ENCODE measurements at places on chromosomes 6 and 20. TPM values are rescaled to one million over a fixed set of nuclear protein-coding genes. Genes with fewer than 3 reads are reported as not detected.

DNA sequence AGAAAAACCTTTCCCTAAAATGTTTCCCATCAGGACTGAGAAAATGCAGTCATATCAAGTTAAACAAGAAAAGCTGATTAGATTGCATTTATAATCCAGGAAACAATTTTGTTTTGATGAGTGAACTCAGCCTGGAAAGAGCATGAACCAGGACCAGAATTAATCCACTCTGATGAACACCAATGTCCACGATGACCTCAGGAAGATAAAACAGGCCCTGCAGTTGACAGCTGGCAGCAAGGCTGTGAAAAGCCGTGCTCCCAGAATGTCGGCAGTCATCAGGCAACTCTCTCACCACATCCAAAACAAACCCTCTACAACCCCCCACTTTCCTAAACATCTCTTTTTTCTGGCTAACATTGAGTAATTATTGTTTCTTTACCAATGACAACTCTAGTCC lies 74.0 kb upstream of the PROKR2 start:
- no peak for DNase-seq
- no peaks in the 10 kb centered on the region for H3K27me3 ChIP-seq
- no peaks in the 10 kb centered on the region for H3K36me3 ChIP-seq
- no peaks in the 10 kb centered on the region for H3K4me1 ChIP-seq
- no peak overlapping the region for H3K27ac ChIP-seq

DNA sequence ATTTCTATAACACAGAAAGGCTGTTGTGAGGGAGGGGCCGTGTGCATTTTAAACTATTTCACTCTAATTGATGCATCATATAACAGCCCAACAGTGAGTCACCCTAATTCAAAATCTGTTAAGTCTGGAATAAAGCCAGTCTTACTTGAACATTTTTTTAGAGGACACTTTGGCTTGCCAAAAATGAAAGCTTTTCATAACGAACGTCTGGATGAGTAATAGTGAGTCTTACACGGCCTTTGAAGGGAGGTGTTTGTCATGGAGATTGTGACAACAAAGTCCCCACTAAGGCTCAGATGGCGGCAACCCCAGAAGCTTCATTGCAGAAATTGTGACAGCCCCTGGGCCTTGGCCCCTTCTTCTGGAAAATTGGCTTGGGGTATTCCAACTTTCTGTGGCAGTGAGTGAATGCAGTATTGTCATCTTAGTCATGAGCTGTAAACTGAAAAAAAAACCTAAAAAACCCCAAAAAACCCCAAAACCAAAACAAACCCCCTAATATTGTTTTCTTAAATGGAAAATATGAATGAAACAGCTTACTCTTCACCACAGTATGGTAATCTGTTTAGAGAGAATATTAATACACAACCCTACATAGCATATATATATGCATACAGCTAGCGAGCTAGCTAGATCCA lies 92.6 kb upstream of the CLDN20 start:
- H3K36me3 ChIP-seq: no peaks in the 10 kb centered on the region
- H3K4me3 ChIP-seq: no peak overlapping the region
- no peaks in the 10 kb centered on the region for H3K4me1 ChIP-seq
- H3K27ac ChIP-seq: no peak overlapping the region
- peak; percentile 29 for DNase-seq
- no peaks in the 10 kb centered on the region for H3K27me3 ChIP-seq

Gene RNASET2
- polyA plus RNA-seq: 78.5 TPM

DNA sequence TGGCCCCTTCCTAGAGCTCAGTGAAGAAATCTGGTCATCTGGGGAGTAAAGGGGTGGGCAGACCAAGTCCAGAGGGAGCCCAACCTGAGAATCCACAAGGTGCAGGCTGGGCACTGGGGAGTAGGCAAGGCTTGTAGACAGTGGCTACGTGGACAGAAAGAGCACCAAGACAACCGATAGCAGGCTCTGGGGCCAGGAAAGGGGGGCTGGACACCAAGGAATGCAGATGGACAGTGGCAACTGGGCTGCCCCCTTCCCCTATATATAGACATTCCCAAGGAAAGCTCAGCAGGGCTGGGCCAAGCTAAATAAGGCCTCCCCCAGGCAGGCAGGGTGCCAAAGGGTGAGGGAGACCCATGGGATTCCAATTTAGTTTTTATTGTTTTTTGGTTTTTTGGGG lies 1.5 kb upstream of the TNNC2 start:
- no peak for DNase-seq
- H3K4me3 ChIP-seq: no peak overlapping the region
- H3K27me3 ChIP-seq: peaks cover 8% of the 10 kb centered on the region
- no peaks in the 10 kb centered on the region for H3K36me3 ChIP-seq
- no peaks in the 10 kb centered on the region for H3K4me1 ChIP-seq
- H3K27ac ChIP-seq: no peak overlapping the region

DNA sequence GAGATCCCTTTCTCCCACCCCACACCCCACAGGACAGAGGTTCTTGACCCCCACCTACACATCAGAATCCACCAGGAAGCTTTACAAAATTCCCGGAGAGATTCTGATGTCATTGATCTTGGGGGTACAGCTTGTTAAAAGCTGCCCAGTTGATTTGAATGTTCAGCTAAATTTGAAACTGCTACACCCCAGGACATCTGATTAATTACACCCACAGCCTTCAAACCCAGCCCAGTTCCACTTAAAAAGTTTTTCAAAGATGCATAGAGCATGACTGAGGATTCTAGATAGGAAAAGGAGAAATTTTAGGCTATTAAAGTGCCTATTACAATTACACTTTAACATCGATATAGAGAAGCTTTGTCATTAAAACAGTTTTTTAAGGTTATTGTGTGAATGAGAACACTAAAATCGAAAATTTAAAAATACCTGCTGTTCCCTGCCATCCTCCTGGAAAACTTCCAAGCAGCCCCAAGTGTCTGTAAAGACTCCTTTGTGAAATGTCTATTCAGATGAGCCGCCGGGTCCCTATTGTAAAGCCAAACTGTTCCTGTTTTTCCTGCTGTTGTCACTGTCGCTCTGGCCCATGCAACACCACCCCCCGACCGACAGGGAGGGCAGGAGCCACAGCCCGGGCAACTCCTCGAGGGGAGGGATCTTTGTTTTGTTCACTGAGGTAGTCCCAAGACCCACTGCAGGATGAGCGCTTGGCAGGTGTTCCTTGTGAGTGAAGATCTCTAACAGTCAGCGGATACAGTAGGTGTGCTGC lies 132.5 kb upstream of the PHACTR3 start:
- no peak overlapping the region for H3K27ac ChIP-seq
- no peak for DNase-seq
- no peaks in the 10 kb centered on the region for H3K36me3 ChIP-seq
- H3K27me3 ChIP-seq: peaks cover 2% of the 10 kb centered on the region

Gene IL20RA
- polyA plus RNA-seq: 3.0 TPM

DNA sequence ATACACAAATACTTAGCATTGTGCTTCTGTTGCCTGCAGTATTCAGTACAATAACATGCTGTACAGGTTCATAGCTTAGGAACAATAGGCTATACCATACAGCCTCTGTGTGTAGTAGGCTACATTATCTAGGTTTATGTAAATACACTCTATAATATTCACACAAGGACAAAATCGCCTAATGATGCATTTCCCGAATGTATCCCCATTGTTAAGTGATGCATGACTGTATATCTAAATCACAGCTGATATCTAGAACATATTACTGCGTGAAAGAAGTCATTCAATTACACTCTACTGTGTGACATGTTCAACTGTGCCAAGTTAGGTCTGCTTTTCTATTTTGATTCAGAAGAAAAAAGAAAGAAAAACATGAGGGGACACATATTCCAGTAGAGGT lies 633.5 kb downstream of the RFPL4B start:
- DNase-seq: no peak
- H3K27ac ChIP-seq: no peak overlapping the region
- no peaks in the 10 kb centered on the region for H3K4me1 ChIP-seq
- no peak overlapping the region for H3K4me3 ChIP-seq
- H3K27me3 ChIP-seq: no peaks in the 10 kb centered on the region

Gene SLC12A5
- not detected for polyA plus RNA-seq

- H3K36me3 ChIP-seq: no peaks in the 10 kb centered on the region
- H3K4me3 ChIP-seq: no peak overlapping the region
- H3K27me3 ChIP-seq: no peaks in the 10 kb centered on the region
These were observed 64.9 kb downstream of the C6orf58 start for GRCh38 chr6:127641905-127642304.

DNA sequence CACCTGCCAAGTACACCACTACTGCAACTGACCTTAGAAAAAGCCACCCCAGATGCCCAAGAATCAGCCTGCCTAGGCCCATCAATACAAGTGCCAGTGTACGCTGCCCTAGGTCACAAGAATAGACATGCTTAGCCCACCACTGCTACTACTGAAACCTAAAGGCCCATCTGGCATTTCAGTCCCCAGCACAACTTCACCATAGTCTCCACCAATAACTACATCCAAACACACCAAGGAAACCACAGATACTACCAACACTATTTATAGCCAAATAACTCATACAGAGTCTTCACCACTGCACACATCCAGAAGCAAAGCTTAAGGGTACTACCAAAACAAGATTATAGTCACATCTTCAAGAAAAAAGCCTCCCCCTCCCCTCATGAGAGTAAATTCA lies 28.2 kb downstream of the TREML4 start:
- H3K27me3 ChIP-seq: peaks cover 6% of the 10 kb centered on the region
- DNase-seq: no peak
- no peak overlapping the region for H3K27ac ChIP-seq
- H3K36me3 ChIP-seq: no peaks in the 10 kb centered on the region
- no peaks in the 10 kb centered on the region for H3K4me1 ChIP-seq
- no peak overlapping the region for H3K4me3 ChIP-seq

Gene DEFB124
- polyA plus RNA-seq: not detected

- no peaks in the 10 kb centered on the region for H3K27me3 ChIP-seq
- no peaks in the 10 kb centered on the region for H3K4me1 ChIP-seq
- H3K27ac ChIP-seq: no peak overlapping the region
- no peak overlapping the region for H3K4me3 ChIP-seq
- no peak for DNase-seq
- H3K36me3 ChIP-seq: no peaks in the 10 kb centered on the region
These were observed 140.9 kb downstream of the LPA start for GRCh38 chr6:160523223-160523622.

Gene BCAS1
- polyA plus RNA-seq: 43.2 TPM

DNA sequence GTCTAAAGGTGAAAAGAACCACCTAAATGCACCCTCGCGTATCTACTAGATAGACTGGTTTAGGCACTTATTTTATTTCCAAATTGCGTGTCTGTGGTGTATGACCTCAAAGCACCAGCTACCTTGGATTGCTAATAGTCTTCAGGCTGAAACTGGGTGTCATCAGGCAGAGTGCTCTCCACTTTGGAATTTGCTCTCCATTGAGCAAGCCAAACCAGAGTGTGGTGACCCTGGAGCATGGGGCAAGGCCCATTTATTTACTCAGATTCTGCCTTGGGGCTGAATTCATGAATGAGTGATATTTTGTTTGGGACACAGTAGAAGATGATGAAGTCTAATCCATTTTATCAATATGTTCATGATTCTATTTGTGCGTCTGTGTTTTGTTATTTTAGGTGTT lies 812.8 kb upstream of the SLC35B3 start:
- no peaks in the 10 kb centered on the region for H3K4me1 ChIP-seq
- no peaks in the 10 kb centered on the region for H3K27me3 ChIP-seq
- DNase-seq: no peak
- no peak overlapping the region for H3K4me3 ChIP-seq
- H3K27ac ChIP-seq: no peak overlapping the region

GRCh38 chr6:38160831-38161230 lies 341.3 kb downstream of the ZFAND3 start:
- H3K4me1 ChIP-seq: peaks cover 4% of the 10 kb centered on the region
- DNase-seq: no peak
- no peaks in the 10 kb centered on the region for H3K27me3 ChIP-seq
- H3K27ac ChIP-seq: no peak overlapping the region
- no peaks in the 10 kb centered on the region for H3K36me3 ChIP-seq

DNA sequence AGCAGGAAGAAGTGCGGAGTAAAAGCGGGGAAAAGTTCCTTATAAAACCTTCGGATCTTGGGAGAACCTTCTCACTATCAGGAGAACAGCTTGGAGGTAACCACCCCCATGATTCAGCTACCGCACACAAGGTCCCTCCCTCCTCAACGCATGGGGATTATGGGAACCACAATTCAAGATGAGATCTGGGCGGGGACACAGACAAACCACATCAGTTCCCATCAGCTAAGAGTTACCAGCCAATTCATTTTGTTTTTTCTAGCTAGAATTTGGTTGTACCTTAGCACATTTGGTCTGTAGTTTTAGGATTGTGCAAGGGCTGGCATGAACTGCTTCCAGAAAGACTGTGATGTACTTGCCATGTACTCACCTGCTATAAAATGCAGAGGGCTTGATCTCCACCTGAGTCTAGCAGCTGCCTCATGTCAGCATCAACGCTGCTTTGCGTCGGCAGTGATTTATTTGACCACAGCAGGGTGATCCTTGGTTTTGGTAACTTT lies 94.7 kb upstream of the SLC2A12 start:
- H3K27me3 ChIP-seq: no peaks in the 10 kb centered on the region
- no peaks in the 10 kb centered on the region for H3K4me1 ChIP-seq
- no peak for DNase-seq
- H3K27ac ChIP-seq: no peak overlapping the region
- H3K36me3 ChIP-seq: no peaks in the 10 kb centered on the region

DNA sequence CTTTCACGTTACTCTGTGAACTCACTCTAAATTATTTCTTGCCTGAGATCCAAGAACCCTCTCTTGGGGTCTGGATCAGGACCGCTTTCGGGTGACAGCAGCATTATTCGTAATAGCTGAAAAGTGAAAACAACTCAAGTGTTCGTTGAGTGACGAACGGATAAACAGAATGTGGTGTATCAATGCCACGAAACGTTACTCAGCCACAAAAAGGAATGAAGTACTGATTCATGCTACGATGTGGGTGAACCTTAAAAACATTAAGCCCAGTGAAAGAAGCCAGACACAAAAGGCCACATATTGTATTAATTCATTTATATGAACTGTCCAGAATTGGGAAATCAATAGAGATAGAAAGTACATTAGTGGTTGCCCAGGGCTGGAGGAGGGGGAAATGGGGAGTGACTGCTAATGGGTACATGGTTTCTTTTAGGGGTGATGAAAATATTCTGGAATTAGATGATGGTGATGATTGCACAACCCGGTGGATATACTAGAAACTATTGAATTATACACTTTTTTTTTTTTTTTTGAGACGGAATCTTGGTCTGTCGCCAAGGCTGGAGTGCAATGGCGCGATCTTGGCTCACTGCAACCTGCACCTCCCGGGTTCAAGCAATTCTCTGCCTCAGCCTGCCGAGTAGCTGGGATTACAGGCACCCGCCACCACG lies 8.4 kb downstream of the PTGIS start:
- no peaks in the 10 kb centered on the region for H3K27me3 ChIP-seq
- H3K27ac ChIP-seq: no peak overlapping the region
- peaks cover 10% of the 10 kb centered on the region for H3K4me1 ChIP-seq
- no peak overlapping the region for H3K4me3 ChIP-seq

Gene PIGT
- 49.7 TPM for polyA plus RNA-seq

All from small intestine (tissue), 16 donors.